Fibroblast of lung (primary cell): ENCODE measurements at places on chromosomes 3 and 15. TPM values are rescaled to one million over a fixed set of nuclear protein-coding genes. Genes with fewer than 3 reads are reported as not detected.

DNA sequence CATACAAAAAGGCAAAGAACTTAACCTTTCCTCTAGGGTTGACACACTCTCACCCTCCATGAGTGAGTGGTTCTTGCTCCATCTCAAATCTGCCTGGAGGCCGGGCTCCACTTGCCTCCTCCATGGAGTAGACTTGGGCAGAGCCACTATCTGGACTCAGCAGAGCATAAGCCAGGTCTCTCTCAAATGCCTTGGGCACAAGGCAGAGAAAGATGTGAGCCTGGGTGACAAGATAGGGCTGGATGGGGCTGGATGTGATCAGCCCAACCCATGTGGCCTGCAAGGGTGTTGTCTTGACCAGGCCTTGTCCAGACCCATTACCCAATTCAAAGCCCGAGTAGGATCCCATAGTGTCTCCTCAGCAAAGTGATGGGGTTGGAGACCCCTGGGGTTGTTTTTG, 4.2 kb upstream of the RPL29 start:
- DNase-seq = no peak
- no peaks in the 10 kb centered on the region for H3K36me3 ChIP-seq
- H3K4me3 ChIP-seq = no peak overlapping the region

GRCh38 chr3:14841836-14842235, 23.1 kb downstream of the FGD5 start:
- no peaks in the 10 kb centered on the region for H3K36me3 ChIP-seq
- H3K27me3 ChIP-seq = no peaks in the 10 kb centered on the region
- no peaks in the 10 kb centered on the region for H3K4me1 ChIP-seq

GRCh38 chr3:4935347-4935746, 43.9 kb upstream of the BHLHE40 start:
- no peaks in the 10 kb centered on the region for H3K4me1 ChIP-seq
- H3K27ac ChIP-seq = no peak overlapping the region
- no peaks in the 10 kb centered on the region for H3K36me3 ChIP-seq
- no peak overlapping the region for H3K4me3 ChIP-seq

DNA sequence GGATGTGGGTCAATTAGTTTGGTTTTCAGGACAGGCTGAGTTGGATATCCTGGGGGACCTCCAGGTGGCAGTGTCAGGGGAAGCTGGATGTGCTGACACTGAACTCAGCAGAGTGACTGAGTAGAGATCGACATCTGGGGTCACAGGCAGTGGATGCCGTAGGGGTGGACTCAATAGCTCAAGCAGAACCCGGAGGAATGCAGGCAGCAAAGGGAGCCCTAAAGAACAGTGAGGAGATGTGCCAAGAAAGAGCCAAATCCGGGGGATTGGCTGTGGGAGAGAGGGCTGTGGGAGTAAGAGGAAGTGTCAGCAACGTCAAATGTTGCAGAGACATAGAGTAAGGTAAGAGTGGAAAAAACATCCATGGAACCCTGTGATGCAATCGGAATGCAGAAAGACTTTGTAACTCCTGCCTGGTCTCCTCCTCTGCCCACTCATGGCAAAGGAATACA, 11.6 kb downstream of the CCR5AS start:
- H3K27me3 ChIP-seq = no peaks in the 10 kb centered on the region
- no peak overlapping the region for H3K4me3 ChIP-seq
- H3K4me1 ChIP-seq = peaks cover 2% of the 10 kb centered on the region
- no peaks in the 10 kb centered on the region for H3K36me3 ChIP-seq
- no peak overlapping the region for H3K27ac ChIP-seq

MITF gene
- polyA plus RNA-seq = 21.0 and 31.6 TPM in 2 replicates

- H3K4me3 ChIP-seq = no peak overlapping the region
- no peaks in the 10 kb centered on the region for H3K4me1 ChIP-seq
- DNase-seq = no peak
- H3K36me3 ChIP-seq = no peaks in the 10 kb centered on the region
- no peak overlapping the region for H3K27ac ChIP-seq
- no peaks in the 10 kb centered on the region for H3K27me3 ChIP-seq
Observed at GRCh38 chr3:127252446-127252845, 35.4 kb downstream of the PRR20G start.

- peak overlapping the region; percentile 90 for H3K27ac ChIP-seq
- peaks cover 9% of the 10 kb centered on the region for H3K4me1 ChIP-seq
- no peaks in the 10 kb centered on the region for H3K36me3 ChIP-seq
- no peaks in the 10 kb centered on the region for H3K27me3 ChIP-seq
- no peak overlapping the region for H3K4me3 ChIP-seq
Observed at GRCh38 chr3:190532731-190533203, 18.9 kb downstream of the IL1RAP start.

DNA sequence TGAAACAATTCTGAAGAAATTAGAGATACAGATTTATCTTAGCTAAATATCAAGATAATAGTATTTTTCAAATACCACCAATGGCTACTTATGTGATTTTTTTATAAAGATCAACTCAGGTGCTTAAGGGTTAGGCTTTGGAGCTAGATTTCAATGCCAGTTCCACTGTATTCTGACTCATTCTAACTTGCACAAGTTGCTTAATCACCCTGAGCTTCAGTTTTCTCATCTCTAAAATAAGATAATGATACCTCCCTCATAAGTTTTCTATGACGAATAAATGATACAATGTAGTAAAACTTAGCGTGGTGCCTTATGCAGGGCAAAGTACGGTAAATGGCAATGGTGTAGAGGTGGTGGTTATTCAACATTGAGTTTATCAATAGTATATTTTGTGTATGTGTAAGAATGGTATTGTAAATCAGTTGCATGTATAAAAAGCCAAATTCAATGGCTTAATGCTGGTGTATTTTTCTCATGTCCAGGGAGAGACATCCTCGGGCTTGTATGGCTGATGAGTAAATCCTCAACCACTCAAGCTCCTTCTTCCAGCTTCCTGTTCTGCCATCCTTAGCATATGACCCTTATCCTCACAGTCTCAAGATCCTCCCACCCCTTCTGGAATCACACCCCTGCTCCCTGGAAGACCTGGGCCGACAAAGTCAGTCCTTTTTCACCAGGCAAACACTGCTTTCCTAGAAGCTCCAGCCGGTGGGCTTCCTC, 505.9 kb upstream of the CFAP20DC start:
- no peak overlapping the region for H3K4me3 ChIP-seq
- no peak overlapping the region for H3K27ac ChIP-seq
- no peaks in the 10 kb centered on the region for H3K4me1 ChIP-seq

DNA sequence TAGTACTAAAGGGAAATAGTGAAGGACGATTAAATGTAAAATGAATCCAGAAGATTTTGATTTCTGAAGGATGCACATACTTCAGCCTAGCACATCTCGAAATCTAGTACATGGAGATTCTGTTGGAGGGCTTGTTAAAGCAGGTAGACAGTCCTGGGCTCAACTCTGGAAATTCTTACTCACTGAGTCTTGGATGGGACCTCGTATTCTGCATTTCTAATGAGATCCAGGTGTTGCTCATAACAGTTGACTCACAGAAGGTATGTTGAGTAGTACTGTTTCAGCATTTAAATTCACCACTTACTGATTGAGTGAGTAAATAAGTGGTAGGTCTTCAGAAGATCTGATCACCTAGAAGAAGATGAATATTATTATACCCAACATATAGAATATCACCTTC, 623.4 kb upstream of the SGO1 start:
- H3K27me3 ChIP-seq = no peaks in the 10 kb centered on the region
- H3K27ac ChIP-seq = no peak overlapping the region
- H3K4me1 ChIP-seq = no peaks in the 10 kb centered on the region
- no peaks in the 10 kb centered on the region for H3K36me3 ChIP-seq

- H3K27me3 ChIP-seq = no peaks in the 10 kb centered on the region
- DNase-seq = no peak
- no peak overlapping the region for H3K27ac ChIP-seq
- H3K36me3 ChIP-seq = no peaks in the 10 kb centered on the region
- H3K4me1 ChIP-seq = no peaks in the 10 kb centered on the region
- H3K4me3 ChIP-seq = no peak overlapping the region
Observed at GRCh38 chr3:71854706-71855105, 69.8 kb upstream of the PROK2 start.

DNA sequence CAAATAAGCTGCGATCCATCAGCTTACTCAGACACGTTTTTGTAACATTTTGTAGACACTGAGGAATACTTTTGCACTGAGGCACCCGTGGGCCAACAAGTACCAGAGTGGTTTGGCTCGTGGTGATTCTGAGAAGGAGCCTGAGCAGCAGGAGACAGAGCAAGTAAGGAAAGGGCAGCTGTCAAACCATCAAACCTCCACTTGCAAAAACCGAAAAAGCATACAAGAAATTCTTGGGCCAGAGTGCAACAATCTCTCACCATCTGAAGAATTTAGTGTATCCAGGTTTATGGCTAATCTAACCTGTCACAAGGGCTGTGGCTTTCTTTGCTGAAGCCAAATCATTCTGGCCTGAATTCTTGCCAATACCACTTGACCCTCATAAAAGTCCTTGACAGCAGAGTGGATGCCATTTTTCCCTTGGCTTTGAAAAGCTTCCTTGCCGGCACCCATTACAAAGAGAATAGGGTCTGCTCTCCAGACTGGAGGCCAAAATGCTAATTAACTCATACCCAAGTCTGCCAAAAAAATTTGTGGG, 56.7 kb downstream of the MYO1E start:
- H3K4me1 ChIP-seq = peaks cover 8% of the 10 kb centered on the region
- peak overlapping the region; percentile 16 for H3K27ac ChIP-seq
- H3K4me3 ChIP-seq = no peak overlapping the region
- H3K36me3 ChIP-seq = no peaks in the 10 kb centered on the region

DNA sequence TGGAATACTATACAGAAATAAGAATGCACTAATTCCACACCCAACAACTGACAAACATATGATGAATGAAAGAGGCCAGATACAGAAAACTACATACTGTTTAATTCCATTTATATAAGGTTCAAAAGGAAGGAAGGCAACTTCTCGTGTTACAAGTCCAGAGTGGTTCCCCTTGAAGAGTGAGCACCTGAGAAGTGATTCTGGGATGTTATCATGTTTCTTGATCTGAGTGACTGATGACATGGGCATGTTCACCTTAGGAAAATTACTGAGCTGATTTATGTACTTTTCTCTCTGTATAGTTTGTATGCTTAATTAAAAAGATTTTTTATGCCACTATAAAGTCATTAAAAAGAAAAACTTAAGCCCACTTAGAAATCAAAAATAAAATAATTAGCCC, 13.6 kb downstream of the CCDC12 start:
- H3K27ac ChIP-seq = no peak overlapping the region
- DNase-seq = no peak
- H3K27me3 ChIP-seq = no peaks in the 10 kb centered on the region
- peaks cover 4% of the 10 kb centered on the region for H3K4me1 ChIP-seq
- H3K36me3 ChIP-seq = no peaks in the 10 kb centered on the region

GRCh38 chr15:70414626-70415025, 316.9 kb upstream of the TLE3 start:
- no peaks in the 10 kb centered on the region for H3K4me1 ChIP-seq
- H3K4me3 ChIP-seq = no peak overlapping the region
- H3K36me3 ChIP-seq = no peaks in the 10 kb centered on the region
- no peak overlapping the region for H3K27ac ChIP-seq

- H3K27ac ChIP-seq = no peak overlapping the region
- H3K4me1 ChIP-seq = no peaks in the 10 kb centered on the region
- DNase-seq = no peak
- no peaks in the 10 kb centered on the region for H3K36me3 ChIP-seq
Observed at GRCh38 chr3:21792176-21792575, 41.2 kb upstream of the ZNF385D start.

ACKR4 gene
- 11.6 and 14.3 TPM in 2 replicates for polyA plus RNA-seq

DNA sequence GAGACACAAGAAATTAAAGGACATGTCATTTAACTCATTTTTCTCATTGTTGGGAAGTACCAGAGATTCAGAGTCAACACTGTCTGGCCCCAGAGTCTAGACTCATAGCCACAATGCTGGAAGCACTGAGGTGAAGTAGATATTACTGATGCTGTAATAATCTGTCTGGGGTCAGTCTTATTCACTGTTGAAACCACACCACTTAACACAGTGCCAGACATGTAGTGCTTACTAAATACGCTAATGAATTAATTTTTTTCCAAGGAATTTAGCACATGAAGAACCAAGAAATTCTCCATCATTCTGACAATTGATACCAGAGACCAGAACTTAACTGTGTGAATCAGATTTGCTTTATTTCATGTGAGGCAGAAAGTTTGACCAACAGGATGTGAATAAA, 150.8 kb upstream of the STAC start:
- H3K36me3 ChIP-seq = no peaks in the 10 kb centered on the region
- H3K27ac ChIP-seq = no peak overlapping the region
- H3K27me3 ChIP-seq = no peaks in the 10 kb centered on the region
- DNase-seq = peak; percentile 77
- H3K4me1 ChIP-seq = no peaks in the 10 kb centered on the region
- no peak overlapping the region for H3K4me3 ChIP-seq

DNA sequence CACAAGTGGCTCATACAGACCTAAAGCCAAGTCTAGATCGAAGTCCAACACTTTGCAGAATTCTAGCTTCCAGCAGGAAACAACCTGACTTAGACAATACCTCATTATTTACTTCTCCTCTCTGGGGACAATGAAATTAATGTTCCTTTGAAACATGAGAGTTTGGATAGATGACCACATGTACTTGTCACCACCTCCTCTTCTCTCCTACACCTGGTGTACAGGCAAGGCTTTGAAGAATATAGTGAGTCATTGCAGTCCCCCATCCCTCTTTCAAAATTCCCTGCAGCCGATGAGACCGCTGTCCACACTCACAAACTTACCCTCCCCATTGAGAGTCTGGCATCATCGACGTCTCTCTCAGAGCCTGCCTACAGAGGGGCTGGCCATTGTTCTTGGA, 189.0 kb upstream of the HES1 start:
- H3K4me1 ChIP-seq = no peaks in the 10 kb centered on the region
- no peak overlapping the region for H3K27ac ChIP-seq
- H3K36me3 ChIP-seq = no peaks in the 10 kb centered on the region
- peak; percentile 83 for DNase-seq
- no peak overlapping the region for H3K4me3 ChIP-seq

DNA sequence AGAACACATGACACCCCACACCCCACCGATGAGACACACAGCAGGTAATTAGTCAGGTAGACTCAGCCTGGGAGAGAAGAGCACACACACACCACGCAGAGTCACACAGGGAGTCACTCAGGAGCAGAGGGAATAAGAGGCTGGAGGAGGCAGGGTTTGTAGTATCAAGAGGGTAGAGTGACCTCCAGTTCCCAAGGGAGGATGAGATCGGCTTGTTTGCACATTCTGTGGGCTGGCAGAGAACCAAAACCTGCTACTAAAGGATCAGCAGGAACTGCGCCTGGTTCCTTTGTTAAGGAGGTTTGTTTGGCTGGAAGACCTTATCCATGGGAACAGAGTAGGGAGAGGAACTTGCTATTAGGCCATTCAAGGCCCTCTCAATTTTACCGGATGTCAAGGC, 281.4 kb upstream of the SLCO3A1 start:
- DNase-seq = peak; percentile 78
- no peaks in the 10 kb centered on the region for H3K4me1 ChIP-seq
- no peak overlapping the region for H3K27ac ChIP-seq
- H3K27me3 ChIP-seq = no peaks in the 10 kb centered on the region

DNA sequence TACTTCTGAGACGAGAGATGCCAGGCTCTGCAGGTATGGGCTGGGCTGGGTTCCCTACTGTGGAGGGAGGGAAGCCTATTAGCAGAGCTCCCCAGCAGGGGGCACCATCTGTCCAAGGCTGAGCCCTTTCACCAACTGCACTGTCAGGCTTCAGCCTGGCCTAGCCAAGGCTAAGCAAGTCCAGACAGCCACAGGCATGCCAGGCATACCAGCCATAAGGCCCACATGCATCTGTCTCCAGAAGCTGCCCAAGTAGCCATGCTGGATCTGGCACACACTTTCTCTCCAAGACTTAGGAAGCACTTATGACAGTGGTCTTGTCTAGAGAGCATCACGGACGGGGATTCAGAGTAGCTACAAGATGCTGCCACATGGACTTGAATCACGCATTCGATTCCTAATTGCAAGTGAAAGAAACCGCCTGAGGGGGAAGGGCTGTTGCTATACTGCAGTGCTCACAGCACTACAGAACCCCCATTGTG, 28.3 kb downstream of the RUVBL1 start:
- DNase-seq = peak; percentile 88
- H3K4me3 ChIP-seq = no peak overlapping the region
- no peak overlapping the region for H3K27ac ChIP-seq
